ENCODE measurements at places on chromosomes 7 and 10.

DNA sequence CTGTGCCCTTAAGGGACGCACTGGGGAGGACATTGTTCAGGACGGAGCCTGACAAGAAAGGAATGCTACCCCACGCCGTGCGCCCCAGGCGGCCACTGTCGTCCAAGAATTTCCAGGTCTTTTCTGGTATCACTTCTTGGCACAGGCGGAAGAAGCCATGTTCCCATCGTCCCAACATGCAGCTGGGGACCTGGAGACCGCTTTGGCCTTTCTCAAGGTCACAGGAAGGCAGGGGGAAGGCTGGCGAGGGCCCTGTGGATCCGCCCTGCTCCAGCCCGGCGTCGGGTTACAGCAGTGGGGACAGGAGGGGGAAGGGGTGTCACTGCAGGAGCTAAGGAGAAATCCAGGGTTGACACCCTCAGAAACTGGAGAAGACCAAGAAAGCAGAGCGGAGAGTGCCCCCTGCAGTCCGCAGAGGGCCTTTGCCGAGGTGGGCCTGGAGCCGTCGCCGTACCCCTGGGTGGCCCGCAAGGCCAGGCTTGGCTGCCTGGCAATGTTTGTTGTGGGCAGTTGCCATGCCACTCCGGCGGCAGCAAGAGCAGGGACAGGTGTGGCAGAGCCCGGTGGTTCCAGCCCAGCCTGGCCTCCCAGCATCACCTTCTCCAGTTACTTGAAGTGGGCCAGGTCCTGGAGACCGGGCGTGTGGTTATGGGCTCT is 104.1 kb downstream of the LHPP start:
- DNase-seq: peak; percentile 59

- DNase-seq: no peak
Observed at GRCh38 chr7:110888641-110889040, 202.3 kb upstream of the LRRN3 start.

GRCh38 chr10:25483999-25484398 is 309.2 kb downstream of the GPR158 start:
- DNase-seq: no peak

DNA sequence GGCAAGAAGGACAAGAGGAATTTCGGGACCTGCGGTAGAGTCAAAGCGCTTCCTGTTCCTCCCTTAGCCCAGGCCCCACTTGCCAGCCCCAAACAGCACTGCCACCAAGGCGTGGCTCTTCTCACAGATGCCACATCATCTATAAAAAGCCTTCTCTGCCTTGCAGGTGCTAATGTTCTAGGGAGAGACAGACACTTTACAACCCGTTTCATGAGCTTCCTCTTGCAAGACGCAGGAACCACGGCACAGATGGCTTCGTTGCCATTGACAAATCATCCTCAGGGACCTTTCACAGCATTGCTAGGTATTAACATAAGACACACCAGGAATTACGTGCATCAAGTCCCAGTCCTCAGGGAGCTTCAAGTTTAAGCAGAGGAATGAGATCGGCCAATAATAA is 180.9 kb downstream of the JCAD start:
- DNase-seq: no peak

DNA sequence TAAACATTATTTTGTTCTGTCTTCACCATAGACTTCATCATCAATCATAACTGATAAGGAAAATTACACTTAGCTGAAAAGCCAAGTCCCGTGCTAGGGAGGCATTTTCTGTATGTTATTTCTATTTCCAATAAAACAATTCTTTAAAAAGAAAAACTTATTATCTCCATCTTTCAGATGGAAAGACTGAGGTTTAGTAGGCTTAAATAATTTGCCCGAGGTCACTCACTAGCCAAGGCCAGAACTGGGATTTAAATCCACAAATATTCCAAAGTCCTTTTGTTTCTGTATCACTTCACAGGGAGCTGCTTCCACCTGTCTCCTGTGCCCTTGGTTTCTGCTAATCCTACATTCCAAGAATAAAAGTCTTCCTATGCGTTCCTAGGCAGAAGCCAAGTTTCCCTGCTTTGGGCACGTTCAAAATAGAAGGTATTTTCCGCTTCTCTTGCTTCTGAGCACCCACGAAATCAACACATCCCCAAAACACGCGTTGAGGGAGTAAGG is 732 bp downstream of the CPVL start:
- no peak for DNase-seq

GRCh38 chr10:88870089-88870488 is 10.0 kb upstream of the STAMBPL1 start:
- no peak for DNase-seq

DNA sequence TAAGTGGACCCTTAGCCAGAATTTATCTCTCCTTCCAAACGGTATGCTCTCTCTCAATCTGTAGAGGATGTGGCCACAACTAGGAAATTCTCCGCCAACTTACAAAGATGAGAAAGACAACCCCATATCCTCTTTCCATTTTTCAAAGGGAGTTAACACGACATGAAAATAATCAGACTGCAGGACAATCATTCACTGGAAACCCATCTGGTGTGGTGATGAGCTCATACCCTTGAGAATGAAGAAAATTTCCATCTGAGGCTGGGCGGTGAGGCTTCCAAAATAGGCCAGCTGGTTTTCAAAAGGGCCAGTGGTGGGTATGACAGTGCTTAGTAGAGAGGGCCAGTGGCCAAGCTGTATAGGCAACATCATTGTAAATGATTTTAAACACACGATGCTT is 369.6 kb downstream of the FRMD4A start:
- no peak for DNase-seq

- DNase-seq: no peak
Observed at GRCh38 chr10:119315128-119316001, 108.0 kb downstream of the GRK5 start.

DNA sequence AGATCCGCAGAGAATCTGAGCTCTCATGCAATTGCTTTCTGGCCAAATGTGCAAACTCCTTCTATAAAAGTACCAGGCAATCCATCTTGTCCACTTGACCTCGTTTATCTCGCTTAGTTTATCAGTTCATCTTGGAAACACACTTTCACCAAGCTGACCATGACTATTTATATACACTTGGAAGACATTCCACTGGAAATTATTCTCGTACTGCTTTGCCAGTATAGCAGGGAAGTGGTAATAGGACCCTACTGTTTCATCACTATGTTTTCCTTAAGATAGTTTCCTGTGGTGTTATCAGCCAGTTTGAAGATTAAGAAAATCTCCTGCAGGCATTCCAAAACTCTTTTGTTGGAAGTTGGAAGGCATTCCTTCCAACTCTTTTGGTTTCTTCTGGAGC is 115.3 kb upstream of the FAM171A1 start:
- DNase-seq: no peak

DNA sequence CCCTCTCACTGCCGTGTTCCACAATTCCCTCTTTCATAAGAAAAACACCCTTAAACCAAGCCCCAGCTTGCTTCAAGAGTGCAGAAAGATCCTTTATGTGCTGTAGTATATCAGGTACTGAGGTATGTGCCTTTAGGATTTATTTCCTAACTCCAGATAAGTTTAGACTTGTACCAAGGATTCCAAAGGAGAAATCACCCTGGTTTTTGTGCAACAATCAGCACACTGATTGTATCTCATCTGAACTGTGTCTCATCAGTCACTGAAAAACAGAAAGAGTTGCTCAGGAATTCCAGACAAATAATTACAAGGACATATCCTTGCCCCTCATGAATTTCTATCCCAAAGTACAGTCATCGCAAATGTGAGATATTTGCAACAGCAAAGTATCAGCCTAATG is 77.2 kb upstream of the PTPRZ1 start:
- DNase-seq: no peak

- no peak for DNase-seq
Observed at GRCh38 chr7:986766-987751, 4.1 kb downstream of the CYP2W1 start.

- DNase-seq: no peak
Observed at GRCh38 chr10:61098966-61099365, 155.0 kb upstream of the RHOBTB1 start.

GRCh38 chr7:6162331-6162620 is 110.1 kb downstream of the CYTH3 start:
- peak; percentile 85 for DNase-seq

GRCh38 chr7:156178857-156179256 is 366.6 kb upstream of the SHH start:
- DNase-seq: no peak

- DNase-seq: peak; percentile 87
Observed at GRCh38 chr7:111756687-111757178, 194.4 kb upstream of the IMMP2L start.

DNA sequence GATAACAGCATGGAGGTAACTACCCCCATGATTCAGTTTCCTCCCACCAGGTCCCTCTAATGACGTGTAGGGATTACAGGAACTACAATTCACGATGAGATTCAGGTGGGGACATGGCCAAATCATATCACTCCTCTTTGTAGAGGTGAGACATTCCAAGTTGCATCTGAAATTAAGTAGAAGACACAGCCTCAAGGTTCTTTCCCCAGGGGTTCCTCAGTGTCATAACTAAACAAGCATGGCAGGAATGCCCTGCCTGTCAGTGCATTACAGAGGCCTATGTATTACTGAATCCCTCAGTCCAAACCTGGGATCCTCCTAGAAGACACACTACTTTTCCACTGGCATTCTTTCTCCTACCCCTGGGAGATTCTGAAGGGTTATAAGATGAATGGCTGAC is 42.6 kb upstream of the WNT16 start:
- no peak for DNase-seq

GRCh38 chr10:90199093-90199492 is 497.7 kb downstream of the KIF20B start:
- DNase-seq: no peak

DNA sequence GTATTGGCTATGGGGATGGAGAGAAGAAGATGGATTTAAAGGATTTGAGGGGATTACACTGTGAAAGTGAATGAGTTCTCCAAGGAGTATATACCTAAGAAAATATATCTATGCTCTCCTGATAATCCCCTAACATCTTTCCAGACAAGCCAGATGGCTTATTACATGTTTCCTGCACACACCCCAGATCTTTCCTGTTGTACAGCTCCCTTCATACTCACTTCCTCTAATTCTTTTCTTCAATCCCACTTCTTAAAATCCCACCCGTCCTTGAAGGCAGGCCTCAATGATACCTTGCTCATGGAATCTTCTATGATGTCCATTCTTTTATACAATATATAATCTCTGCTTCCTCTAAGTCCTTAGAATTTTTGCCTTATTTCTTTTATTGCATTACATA is 317.2 kb upstream of the DGKB start:
- DNase-seq: no peak

DNA sequence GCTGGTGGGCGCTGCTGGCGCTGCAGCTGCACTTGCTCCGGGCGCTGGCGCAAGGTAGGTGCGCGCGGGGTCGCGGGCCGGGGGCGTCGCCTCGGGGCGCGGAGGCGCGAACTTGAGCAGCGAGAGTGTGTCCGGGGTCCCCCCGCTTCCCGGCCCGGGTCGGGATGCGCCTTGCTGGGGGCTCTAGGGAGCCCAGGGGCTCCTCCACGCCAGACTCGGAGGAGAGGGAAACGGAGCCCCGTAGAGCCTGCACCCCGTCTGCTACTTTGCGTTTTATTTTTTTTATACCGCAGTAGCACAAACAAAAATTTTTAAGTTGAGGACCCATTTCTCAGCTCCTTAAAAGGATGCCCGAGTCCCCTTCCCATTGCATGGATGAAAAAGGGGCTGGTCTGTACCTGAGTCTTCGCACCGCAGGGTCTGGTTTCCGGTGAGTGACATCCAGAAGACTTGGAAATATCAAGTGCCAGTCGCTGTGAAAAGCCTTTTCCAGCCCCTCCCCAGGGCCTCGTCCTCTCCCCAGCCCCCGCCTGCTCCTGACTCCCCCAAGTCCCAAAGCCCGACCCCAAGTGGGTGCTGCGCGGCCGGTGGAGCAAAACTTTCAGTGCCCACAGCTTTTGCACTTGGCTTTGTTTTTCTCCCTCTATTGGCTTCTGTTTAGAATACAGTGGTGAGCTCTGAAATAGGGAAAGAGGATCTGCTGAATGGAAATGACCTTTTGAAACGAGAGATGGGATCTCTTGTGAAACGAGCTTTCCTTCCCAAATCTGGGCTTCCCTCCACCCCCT is 973 bp downstream of the SDK1 start:
- DNase-seq: no peak

DNA sequence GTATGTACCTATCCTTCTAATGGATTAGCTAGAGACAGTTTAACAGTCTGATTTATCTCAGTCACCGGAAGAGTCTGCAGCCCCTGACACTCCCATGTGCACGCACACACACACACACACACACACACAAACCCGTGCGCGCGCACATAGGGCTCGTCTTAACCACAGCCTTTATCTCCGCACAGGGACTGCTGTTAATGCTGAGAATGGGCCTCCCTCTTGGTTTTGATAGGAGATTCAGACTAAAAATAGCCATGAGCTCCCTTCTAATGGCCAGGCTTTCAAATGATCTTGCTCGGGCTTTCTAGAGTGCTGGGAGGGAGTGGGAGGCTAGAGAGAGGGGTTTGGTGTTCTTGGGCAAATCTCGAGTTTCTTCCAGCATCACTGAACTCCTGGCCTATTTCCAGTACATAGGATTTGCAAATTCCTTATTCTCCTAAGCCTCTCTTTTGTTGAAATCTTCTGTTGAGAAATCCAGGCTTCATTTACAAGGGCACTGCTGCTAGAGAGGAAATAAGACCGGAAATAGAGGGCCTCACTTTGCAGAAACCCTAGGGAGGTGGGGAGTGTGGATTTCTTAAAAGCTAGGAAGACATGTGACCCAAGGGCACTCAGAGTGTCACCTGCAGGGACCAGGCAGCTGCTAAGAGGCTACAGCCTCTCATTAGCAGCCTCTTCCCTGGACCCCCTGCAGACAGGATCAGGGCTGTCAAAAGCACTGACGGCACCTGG is 2.4 kb downstream of the TMEM72 start:
- no peak for DNase-seq

GRCh38 chr7:104538152-104538551 is 209.7 kb downstream of the LHFPL3 start:
- no peak for DNase-seq

DNA sequence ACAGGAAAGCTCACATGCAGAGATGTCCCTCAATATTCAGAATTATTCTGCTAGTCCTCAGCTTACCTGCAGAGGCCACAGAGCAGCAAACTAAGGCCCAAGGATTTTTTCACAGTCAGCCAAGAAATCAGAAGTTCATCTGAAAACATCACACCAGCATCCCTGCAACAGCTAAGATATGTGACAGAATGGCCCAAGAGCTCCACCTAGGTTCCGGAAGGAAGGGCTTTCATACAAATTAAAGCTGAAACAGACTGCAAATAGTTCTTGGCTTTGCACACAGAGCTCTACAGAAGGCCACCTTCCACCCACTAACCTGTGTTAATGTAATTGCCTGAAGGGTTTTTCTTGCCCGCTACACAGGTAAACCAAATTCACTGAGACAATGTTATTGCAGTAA is 438.8 kb upstream of the C7orf33 start:
- no peak for DNase-seq

DNA sequence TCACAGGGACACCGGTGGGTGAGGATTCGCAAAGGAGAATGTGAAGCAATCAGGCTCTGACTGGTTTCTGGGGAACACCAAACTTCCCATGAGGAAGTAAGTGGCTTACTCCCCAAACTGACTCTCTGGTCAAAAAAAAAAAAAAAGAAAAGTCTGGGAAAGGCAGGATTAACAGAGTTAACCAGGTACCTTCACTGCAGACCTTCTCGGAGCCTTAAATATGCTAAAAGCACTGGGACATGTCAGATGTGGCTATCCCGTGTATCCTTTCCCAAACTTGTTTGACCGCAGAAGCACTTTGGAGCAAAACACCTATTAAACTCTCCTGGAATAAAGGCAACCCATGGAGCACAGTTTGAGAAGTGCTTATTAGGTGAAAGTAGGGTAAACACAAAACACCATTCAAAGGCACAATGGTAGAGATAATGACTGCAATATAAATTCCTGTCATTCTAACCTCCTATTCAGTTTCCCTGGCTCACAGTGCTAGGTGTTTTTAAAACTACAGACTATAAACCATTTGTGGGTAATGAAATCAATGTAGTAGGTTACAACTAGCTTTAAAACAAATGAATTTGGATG is 44.1 kb upstream of the MXI1 start:
- no peak for DNase-seq

Data from Right ventricle myocardium inferior (tissue), 1 donor.